IMR-90 (cell line): ENCODE measurements at places on chromosomes 16 and 17. TPM values are rescaled to one million over a fixed set of nuclear protein-coding genes. Genes with fewer than 3 reads are reported as not detected.

DNA sequence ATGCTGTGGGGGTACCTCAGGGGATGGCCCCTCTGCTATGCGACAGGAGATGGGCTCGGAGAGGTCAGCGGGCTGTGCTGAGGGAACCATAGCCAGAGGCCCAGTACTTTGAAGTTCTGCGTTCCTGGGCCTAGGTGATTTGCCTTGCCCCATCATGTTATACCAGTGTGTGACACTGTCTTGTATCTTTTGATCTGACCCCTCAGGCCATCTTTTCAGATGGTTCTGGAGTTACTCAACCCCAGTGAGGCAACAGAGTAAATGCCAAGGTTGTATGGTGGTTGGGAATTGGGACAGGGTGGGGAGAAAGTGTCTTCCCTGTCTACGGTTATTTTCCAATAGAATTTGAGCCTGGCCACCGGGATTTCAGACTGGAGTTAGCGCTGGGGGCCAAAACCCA lies 8.5 kb downstream of the MSI2 start:
- DNase-seq, result no peak

GRCh38 chr16:73383195-73383987 lies 335.5 kb upstream of the ZFHX3 start:
- no peak for DNase-seq

- DNase-seq, result no peak
These were observed 131.3 kb downstream of the AIPL1 start for GRCh38 chr17:6303664-6304063.

DNA sequence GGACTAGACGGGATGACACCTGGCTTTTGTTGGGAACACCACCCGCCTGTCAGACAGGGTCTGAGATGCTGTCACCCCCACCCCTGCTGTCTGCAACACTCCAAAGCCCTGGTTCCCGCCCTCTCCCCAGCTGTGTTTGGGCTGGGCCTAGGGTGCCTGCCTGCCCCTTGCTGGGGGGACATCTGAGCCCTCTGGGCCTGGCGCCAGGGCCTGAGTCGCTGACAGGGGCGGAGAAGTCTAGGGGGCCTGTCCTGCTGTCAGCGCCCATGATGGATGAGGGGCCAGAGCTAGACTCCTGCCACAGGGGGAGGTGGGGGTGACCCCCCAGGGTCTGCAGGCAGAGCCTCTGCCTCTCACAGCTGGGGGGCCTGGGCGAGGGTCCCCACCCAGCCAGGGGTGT lies 7.6 kb upstream of the PKMYT1 start:
- no peak for DNase-seq

Gene ACSM2A
- total RNA-seq, result not detected in 2 replicates

Gene KRT24
- not detected in 2 replicates for total RNA-seq

Gene RPH3AL
- 0.83 and 1.8 TPM in 2 replicates for total RNA-seq

Gene RNF151
- total RNA-seq, result not detected in 2 replicates
